ENCODE measurements at places on chromosomes 4 and X.

GRCh38 chr4:183499389-183499788 is 5.5 kb upstream of the ING2 start:
- no peak for DNase-seq

DNA sequence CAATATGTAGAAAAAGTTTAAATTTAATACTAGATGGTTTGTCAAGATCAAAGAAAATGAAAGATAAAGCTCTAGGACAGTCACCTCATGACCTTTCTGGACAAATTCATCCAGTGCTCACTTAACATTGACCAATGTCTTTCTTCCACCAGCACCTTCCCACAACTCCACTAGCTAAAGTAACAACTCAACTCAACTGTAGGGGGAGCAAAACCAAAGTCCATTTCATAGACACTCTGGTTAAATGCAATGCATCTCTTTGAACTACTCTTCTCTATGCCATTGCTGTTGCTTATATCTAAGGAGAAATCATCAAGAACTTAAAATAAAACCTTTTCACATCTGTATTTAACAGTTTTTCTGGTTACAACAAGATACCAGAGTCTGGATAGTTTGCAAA is 25.1 kb downstream of the UGT2B4 start:
- DNase-seq, result no peak

DNA sequence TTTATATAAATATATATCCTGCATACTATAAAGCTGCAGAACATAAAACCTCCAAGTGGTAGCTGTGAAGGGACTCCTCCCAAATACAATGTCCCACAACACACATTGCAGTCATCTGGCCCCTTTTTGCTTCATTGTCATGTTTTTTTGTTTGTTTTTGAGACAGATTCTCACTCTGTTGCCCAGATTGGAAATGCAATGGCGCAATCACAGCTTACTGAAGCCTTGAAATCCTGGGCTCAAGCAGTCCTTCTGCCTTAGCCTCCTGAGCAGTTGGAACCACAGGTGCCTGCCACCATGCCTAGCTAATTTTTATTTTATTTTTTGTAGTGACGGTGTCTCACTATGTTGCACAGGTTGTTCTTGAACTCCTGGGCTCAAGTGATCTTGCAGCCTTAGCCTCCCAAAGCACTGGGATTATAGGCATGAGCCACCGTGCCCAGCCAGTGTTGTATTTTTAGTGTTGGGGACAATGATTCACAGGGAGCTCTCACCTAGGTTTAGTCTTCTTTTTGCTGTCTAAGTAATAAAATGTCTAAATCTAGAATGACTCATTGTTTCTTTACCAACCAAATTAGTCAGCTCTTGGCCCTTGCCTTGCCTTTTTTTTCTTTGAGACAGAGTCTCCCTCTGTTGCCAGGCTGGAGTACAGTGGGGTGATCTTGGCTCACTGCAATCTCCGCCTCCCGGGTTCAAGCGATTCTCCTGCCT is 24.0 kb upstream of the XIAP start:
- DNase-seq, result no peak

DNA sequence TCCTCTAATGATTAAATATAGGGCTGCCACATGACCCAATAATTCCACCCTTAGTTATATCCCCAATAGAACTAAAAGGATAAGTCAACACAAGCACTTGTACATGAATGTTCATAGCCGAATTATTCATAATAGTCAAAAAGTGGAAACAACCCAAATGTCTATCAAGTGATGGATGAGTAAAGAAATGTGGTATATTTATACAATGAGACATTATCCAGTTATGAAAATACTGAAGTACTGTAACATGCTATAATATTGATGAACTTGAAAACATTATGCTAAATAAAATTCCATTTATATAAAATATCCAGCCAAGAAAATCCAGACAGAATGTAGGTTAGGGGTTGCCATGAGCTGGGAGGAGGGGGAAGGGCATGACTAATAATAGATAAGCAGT is 436.7 kb upstream of the AADAT start:
- DNase-seq, result no peak

DNA sequence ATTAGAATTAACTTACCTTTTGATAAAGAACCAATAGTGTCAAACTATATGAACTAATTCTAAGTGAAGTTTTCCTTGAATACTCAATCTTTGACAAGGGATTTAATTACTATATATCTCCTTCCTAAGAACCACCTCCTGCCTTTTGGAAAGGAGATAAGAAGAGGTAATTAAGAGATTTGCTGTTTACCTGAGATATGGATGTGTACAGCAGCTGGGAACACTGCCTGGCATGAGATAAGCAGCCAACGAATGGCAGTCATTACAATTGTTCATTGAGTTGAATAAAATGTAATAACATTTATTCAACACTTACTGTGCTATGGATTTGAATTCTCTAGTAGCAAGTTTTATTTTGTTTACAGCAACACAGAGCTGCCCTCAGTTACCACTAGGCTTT is 407.1 kb downstream of the SPOCK3 start:
- DNase-seq, result no peak

- no peak for DNase-seq
Measured at GRCh38 chr4:148089624-148090023, 352.6 kb downstream of the NR3C2 start.

GRCh38 chr4:14215116-14215770 is 587.7 kb upstream of the BOD1L1 start:
- DNase-seq, result no peak

DNA sequence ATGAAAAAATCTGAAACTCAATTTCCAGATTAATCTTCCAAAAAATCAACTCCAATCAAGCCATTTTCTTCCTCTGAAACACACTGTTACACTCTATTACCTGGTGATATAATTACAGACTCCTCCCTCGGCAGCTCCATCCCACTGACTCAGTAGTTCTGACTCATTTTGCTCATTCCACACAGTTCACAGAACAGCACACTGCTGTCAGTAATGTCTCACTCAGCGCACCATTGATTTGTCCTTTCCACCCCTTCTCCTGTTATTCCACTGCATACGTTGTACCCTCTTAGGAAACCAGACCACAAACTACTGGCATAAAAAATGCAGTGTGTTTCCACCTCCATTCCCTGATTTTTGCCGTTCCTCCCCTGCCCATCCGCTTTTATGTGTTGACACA is 212.7 kb downstream of the SLIT2 start:
- no peak for DNase-seq

- no peak for DNase-seq
Measured at GRCh38 chr4:12122316-12122715, 693.6 kb upstream of the HS3ST1 start.

DNA sequence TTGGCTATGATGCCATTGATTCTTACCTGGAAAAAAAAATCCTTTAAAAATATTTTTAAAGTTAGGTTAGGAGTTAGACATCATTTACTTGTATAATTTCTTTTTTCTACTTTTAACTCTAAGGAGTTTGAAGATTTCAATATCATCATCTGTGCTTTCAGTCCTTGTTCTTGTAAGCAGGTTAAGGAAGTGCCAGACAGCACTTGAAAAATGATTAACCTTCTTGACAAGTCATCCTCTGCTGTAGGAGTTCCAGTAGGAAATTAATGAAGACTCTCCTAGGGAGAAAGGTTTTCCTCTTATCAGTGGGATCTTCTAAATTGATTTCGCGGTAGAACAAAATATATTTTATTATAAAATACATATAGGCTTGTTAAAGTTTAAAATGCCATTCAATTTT is 29.1 kb upstream of the ANAPC4 start:
- DNase-seq, result no peak

DNA sequence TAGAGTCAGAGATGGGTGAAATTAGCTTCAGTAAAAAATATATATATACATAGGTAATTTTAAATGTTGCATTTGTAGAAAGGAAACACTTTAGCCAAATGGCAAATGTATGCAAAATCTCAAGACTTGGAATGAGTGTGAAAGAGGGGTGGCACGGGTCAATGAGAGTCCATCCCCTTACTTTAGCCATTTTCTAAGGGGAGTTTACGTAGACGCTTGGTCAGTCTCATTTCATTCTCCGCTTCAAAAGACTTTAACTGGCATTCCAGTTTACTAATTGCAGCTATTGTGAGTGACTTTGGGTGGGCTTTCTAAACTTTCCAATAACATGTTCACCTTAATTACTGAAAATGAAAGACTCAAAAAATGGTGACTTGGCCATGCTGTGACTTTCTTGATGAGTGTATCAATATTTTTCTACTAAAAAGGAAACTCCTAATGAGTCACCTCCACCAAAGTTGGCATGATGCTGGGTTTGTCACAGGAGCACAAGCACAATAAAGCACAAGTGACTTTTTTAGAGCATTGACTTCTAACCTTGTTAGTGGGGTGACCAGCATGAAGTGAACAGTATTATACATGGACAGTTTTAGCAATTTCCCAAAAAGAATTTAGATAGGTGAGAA is 356.0 kb upstream of the RASGEF1B start:
- peak; percentile 75 for DNase-seq

- DNase-seq, result no peak
Measured at GRCh38 chr4:105509291-105509690, 35.4 kb upstream of the PPA2 start.

GRCh38 chrX:41180194-41180908 is 95.1 kb downstream of the USP9X start:
- peak; percentile 72 for DNase-seq

DNA sequence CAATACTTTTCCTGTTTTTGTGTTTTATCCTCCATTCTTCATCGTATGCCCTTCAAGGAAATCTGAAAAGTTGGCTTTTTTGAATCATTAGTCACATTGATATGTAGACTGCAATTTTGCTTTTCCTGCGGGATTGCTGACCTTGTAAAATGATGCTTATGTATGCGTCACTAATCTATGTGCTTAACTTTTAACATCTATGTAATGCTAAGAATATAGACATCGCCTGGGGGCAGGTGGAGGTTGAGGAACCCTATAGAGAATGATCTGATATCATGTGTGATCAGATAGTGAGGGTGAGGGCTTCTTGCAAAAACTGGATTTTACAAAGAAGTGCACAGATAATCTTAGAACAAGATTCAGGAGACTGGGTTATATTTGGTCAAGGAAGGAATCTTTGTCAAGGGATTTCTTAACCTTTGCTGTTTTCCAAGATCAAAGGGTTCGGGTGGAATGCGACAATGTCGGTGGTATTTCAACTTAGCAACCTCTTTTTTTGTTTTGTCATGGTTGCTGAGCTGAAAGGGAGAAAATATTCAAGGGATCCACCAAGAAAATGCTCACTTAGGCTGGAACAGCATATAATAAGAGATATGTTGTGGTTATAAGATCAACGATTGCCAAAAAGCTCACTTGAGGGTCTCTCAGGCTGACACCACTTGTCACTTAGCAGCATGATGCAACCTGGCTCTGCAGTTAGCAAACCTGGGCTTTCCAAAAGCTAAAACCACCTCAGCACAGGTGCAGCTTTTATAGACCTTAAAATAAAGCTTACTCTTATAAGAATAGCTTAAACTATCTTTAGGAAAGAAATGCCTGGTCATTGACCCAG is 70.6 kb upstream of the PUDP start:
- no peak for DNase-seq

GRCh38 chrX:12958059-12958458 is 16.9 kb upstream of the TMSB4X start:
- no peak for DNase-seq

GRCh38 chrX:13014111-13015096 is 30.0 kb downstream of the FAM9C start:
- no peak for DNase-seq

DNA sequence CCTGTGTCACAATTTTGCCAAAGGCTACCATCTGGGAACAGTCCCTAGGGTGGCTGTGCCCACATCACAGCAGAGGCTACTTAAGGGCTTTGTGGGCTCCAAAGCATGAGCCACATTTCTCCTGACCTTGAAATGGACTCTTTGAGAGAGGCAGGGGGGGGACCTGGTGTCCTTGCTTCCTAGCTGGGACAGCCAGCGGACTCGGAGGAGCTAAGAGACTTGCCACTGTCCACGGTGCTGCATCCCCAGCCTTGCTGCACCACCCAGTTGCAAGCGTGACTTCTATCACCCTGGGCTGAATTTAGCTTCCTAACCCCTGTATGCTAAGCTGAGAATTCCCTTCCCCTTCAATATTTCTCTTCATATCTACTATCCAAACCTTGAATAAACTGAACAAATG is 99.0 kb downstream of the PHKA2 start:
- no peak for DNase-seq

GRCh38 chrX:44897539-44897938 is 24.6 kb downstream of the KDM6A start:
- no peak for DNase-seq

GRCh38 chrX:141176586-141177451 is at the start of gene LDOC1:
TSS of gene LDOC1 (minus strand) at chrX:141177129. CDS start at chrX:141177021, 108 bp downstream.
- DNase-seq, result peak; percentile 92

GRCh38 chrX:14956813-14957582 is 83.8 kb downstream of the MOSPD2 start:
- DNase-seq, result no peak

- DNase-seq, result no peak
Measured at GRCh38 chr4:181008164-181008563, 1235.0 kb upstream of the TENM3 start.

GRCh38 chr4:147194604-147195003 is 248.9 kb upstream of the TTC29 start:
- DNase-seq, result no peak

- no peak for DNase-seq
Measured at GRCh38 chr4:82172186-82172585, 201.6 kb downstream of the HNRNPD start.

- no peak for DNase-seq
Measured at GRCh38 chr4:102246416-102246815, 98.9 kb downstream of the SLC39A8 start.

DNA sequence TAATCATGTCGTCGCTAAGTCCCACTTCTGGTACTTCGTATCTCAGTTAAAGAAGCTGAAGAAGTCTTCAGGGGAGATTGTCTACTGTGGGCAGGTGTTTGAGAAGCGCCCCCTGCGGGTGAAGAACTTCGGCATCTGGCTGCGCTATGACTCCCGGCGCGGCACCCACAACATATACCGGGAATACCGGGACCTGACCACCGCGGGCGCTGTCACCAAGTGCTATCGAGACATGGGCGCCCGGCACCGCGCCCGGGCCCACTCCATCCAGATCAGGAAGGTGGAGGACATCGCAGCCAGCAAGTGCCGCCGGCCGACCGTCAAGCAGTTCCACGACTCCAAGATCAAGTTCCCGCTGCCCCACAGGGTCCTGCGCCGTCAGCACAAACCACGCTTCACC is 11.3 kb downstream of the PNCK start:
- DNase-seq, result peak; percentile 57

DNA sequence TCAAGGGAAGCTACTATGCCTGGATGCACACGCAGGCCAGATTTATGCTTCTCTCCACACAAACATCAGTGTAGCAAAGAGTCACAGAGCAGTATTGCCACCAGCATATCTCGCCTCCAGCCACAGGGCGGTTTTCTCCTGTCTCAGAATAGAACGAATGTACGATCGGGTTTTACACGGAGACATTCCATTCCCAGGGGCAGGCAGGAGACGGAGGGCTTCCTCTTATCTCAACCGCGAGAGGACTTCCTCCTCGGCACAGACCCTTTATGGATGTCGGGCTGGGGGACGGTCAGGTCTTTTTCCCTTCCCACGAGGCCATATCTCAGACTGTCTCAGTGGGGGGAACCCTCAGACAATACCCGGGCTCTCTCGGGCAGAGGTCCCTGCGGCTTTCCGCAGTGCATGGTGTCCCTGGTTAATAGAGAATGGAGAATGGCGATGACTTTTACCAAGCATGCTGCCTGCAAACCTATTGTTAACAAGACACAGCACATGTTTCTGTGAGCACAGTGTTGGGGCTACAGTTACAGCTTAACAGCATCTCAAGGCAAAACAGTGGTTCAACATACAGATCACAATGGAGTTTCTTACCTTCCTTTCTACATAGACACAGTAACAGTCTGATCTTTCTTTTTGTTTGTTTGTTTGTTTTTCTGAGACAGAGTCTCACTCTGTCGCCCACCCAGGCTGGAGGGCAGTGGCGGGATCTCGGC is 24.1 kb downstream of the CSF2RA start:
- DNase-seq, result no peak
